Activated naive CD4-positive, alpha-beta T cell treated with anti-CD3 and anti-CD28 coated beads, Interleukin-2, amount 50 U/mL, for 16 hours (primary cell): ENCODE measurements at places on chromosomes 11 and 22.

DNA sequence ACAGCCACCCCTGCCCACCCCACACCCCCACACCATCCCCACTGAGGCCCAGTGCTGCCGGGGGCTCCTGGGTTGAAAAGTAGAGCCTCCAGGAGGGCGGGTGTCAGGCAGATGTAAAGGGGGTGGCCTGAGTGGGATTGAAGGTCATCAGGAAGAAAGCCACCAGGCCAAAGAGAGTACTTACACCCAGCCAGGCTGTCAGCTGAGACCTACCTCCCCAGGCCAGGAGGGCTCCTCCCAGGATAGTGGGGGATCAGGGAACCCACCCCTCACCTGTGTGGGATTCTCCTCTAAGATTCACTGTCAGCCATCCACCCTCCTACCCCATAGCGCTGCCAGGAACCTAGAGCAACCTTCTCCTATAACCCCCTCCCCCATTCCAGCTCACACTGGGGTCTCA is 17.2 kb upstream of the FCHSD2 start:
- DNase-seq: no peak

- no peak for DNase-seq
These were observed 1.6 kb downstream of the DEAF1 start for GRCh38 chr11:693415-693831.

DNA sequence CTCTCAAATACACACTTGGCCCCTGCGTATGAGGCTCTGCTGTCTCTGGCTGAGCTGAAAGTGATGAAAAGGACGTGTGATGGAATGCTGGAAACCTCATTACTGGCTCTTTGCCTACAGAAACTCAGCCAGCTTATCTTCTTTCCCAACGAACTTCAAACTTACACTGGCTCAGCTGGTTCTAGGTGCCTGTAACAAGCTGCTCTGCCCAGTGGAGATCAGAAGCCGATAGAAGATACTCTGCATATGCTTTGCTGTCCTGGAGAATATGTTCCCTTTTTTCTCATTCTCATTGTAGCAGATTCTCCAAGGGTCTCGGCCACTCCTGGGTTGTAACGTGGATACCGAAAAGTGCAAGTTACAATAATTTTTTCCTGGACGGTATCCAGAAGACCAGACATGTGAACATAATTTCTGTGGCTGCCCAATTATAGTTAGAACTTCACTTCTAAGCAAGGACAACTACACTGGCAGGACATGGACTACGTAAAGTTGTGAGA is 405.3 kb upstream of the CCDC90B start:
- no peak for DNase-seq

GRCh38 chr11:43853781-43854180 is 26.9 kb upstream of the ALKBH3 start:
- DNase-seq: no peak

DNA sequence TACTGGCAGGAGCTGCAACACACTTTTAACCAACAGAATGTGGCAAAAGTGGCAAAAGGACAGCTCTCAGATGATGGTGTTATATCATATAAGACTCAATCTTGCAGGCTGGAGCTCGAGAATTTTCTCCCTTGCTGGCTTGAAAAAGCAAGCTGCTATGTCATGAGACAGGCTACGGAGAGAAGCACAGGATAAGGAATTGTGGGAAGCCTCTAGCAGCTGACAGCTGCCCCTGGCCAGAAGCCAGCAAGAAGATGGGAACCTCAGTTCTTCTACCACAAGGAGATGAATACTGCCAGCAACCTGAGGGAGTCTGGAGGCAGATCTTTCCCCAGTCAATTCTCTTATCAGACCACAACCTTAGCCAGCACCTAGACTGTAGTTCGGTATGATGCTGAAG is 24.6 kb downstream of the FXYD6 start:
- DNase-seq: no peak

- DNase-seq: no peak
These were observed 10.9 kb downstream of the PDGFB start for GRCh38 chr22:39233710-39234471.

DNA sequence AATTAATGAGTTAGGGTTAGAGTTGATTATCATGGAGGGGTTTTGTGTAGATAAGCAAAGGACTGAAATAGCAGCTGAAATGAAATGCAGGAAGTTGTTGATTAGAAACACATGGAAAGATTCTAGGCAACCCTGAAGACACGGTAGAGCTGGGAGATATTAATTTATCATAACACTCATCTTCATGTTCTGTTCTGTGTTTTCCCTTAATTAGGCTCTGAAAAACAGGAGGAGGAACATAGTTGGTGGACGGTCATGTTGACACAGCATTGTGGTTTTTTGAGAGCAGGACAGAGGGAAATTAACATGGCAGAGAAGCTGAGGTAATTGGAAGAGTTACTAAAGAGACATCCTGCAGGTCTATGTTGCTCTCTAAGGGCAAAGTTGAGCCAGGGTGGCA is 138.8 kb upstream of the UBASH3B start:
- no peak for DNase-seq

- no peak for DNase-seq
These were observed 70.0 kb downstream of the EXT2 start for GRCh38 chr11:44165432-44165831.

DNA sequence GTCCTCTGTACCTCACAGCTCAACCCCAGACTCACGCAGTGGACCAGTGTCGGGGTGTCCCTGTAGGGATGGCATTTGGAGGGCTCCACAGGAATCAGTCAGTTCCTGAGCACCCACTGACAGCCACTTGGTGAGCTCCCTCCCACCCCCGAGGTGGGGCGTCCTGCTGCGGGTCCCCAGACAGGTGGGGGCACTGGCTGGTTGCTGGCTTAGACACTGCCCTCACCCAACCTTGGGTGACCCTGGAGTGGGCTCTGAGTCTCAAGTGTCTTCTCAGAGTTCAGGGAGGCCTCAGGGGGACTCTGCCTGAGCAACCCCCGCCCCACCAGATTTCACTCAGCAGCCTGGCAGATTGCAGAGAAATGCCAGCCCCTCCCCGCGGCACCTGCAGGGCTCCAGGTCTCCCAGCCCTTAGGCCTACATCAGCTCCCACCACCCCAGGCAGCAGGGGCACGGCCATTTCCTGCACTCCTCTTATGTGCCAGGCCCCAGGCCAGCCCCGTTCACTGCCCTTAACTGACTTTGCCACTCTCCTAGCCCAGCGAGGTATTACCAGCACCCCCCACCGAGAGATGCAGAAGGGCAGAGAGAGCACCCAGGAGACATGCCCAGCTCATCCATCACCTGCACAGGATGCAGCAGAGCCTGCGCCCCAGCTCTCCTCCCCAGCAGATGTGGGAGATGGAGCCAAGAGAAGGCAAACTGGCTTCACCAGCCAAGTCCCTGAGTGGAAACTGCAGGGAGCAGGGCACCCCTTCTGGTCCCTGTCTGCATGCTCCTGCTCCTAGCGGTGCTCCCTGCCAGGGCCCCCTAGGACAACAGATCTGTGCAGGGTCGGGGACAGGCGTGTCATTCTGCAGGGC is 2.4 kb downstream of the PRR5 start:
- no peak for DNase-seq

- no peak for DNase-seq
These were observed 1.1 kb upstream of the RANBP1 start for GRCh38 chr22:20114506-20115475.

GRCh38 chr22:28106617-28107016 is 187.6 kb upstream of the PITPNB start:
- no peak for DNase-seq

- no peak for DNase-seq
These were observed 1.9 kb downstream of the MAP4K2 start for GRCh38 chr11:64801158-64801464.

DNA sequence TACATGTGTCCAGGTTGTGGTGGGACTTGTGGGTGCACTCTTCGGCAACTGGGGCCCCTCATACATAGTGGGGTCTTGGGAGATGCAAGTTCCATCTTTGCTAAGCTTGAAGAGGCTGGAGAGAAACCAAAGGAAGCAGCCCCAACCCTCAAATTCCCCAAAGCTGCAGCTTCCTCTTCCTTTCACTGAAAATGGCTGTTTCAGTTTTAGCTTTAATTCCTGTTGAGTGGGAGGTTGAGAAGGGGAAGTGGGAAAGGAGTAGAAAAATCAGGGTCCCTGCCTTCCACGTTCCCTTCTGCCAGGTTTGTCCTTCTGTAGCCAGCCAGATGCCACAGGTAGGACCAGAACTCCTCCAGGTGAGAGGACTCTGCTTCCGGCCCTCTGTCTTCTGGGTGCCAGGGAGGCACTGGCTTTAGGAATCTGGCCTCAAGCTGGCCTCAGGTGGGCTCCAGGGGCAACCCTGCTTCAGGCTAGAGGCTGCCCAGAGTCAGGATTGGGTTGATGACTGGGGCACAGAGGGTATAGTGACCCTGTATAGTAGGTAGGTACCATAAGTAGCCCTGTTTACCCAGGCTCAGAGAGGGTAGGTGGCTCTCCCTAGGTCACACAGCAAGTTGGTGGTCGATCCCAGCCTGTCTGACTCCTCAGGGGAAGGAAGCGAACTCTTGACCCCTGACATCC is 16.2 kb downstream of the P2RY6 start:
- DNase-seq: no peak
